ENCODE measurements at places on chromosomes 4 and X.

GRCh38 chrX:33205321-33205720 is 6.0 kb downstream of the DMD start:
- no peak for DNase-seq

- DNase-seq, result no peak
Measured at GRCh38 chrX:12210196-12210815, 72.0 kb downstream of the FRMPD4 start.

GRCh38 chrX:134990801-134991481 is at the start of gene SMIM10:
Gene SMIM10, plus strand, starts transcription at chrX:134990991. Its CDS starts 105 bp downstream, at chrX:134991096.
- no peak for DNase-seq

GRCh38 chr4:181956512-181956911 is 286.7 kb upstream of the TENM3 start:
- DNase-seq, result no peak

- DNase-seq, result no peak
Measured at GRCh38 chrX:13121020-13121555, 76.7 kb upstream of the FAM9C start.

DNA sequence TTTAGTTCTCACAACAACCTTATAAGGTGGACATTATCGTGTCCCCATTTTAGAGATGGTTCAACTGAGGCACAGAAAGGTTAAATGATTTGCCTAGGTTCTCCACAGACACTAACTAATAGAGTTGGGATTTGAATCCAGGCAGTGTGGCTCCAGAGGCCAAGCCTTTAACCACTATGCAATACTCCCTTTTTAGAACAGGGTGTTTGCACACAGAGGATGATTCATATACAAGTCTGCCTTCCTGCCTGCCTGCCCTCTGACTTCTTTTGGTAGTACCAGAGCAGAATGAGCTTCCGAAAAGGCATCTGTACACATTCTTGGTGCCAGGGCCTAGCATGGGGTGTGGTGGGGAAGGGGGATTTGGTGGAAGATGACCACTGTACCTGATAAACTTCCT is 150.8 kb upstream of the ARHGEF9 start:
- DNase-seq, result no peak

DNA sequence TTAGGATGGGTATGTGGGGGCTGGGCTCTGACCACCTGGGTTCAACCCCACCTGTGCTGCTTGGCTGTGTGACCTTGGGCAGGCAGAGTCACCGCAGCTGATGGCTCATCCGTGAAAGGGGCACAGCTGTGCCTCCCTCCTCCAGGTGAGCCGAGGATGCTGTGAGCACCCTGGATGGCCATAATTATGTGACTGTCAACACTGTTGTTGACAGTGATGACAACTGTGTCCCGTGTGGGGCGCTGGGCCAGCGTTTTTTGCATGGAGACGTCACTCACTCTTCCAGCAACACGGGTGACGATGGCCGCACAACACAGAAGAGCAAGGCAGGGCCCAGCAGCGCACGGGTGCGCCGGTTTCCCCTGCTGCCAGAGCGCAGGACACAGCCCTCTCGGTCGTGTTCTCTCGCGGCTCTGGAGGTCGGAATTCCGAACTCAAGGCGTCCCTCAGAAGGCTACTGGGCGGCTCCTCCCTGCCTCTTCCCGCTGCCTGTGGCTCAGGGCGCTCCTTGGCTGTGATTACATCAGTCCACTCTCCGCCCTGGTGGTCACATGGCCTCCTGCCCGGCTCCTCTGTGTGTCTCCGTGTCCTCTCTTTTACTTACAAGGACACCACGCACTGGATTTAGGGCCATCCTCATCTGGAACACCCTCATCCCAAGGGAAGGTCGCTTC is 1.3 kb downstream of the SH3TC1 start:
- no peak for DNase-seq

DNA sequence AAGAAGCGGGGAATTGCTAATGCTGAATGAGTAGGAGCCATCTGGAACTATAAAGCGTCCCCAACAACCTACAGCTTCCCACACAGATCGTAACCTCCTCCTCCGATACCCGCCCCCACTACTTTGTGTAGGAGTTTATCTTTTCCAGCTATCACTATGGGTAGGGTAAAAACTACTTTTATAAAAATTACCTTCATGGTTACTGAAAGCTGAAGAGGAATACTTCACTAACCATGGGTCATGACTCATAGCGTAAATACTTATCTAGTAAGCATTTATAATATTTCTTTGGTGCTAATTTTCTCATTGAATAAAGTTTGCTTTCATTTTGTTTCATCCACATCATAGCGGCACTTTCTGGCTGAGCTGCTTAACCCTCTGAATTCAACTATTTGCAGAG is 79.4 kb upstream of the TNIP3 start:
- no peak for DNase-seq

- no peak for DNase-seq
Measured at GRCh38 chr4:8353912-8354453, 84.4 kb downstream of the HTRA3 start.

- DNase-seq, result peak; percentile 21
Measured at GRCh38 chr4:56410247-56411062, 23.2 kb upstream of the AASDH start.

DNA sequence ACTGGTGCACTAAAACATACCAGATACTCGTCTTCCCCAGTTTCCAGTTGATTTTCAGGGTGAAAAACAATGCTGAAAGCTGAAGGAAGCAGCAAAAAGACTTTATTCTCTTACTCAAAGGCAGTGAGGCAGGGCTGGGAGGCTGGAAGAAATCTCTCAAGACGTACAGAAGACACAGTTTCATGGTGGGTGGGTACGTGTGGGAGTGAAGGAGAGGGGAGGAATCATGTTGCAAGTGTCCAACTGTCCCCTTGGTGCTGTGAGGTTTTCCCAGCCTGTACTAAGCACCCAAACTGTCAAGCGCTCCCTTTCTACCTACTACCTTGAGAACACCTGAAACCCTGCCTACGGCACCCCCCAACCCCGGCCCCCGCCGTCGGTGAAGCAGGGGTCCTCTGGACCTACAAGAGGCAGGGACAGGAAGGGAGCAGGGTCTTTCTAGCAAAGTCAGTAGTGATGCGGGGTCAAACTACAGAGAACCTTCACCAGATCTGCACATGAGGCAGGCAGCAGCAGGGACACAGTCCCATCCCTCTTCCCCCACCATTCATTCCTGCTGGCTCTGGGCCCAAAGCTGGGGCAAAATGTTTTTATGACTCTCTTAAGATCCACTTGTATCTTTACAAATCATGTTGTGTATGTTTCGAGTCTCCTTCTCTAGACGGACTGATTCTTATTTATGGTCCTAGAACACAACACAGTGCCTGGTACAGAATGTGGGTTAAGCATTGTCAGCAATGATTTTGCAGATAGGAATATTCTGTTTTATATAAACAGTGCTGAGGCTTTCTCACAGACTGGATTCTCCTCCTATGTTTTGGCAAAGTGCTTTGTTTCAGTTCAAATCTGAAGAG is 2.4 kb upstream of the SETD7 start:
- DNase-seq, result no peak

GRCh38 chr4:19401301-19402080 is 850.2 kb upstream of the SLIT2 start:
- DNase-seq, result no peak

- DNase-seq, result no peak
Measured at GRCh38 chr4:92182006-92182735, 121.6 kb upstream of the GRID2 start.

- DNase-seq, result no peak
Measured at GRCh38 chrX:44621078-44621477, 78.4 kb upstream of the FUNDC1 start.

DNA sequence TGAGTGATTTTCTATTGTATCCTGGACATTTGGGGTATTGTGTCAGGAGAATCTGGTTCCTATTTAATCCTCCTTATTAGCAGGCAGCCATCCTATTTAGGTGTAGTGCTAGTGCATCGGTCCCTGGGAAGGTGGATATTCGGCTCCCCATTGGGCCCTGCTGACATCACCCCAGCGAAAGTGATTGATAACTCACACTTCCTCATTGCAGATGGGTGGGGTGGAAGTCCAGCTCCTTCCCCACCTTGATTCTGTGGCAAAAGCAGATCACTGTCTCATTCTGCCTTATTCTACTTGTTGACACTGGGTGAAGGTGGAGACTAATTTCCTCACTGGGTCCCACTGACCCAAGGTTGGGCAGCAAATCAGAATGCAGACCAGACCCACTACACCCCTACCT is 23.2 kb upstream of the BRS3 start:
- no peak for DNase-seq

DNA sequence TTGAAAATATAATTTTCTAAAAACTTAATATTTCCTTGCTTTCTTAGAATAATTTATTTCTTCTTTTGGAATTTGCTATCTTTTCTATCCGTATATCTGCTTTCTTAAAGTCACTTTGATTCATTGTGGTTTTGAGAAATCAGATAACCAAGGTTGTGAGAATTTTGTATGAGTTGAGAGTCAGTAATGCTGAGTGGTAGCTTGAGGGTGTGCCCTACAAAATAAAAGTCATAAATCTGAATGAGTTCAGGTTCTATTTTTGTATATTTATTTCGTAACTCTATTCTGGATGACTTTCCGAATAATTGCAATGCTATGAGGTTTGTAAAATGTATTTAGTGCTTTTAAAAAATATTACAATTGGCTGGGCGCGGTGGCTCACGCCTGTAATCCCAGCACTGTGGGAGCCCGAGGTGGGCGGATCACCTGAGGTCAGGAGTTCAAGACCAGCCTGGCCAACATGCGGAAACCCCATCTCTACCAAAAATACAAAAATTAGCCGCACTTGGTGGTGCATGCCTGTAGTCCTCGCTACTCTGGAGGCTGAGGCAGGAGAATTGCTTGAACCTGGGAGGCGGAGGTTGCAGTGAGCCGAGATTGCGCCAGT is 8.9 kb downstream of the COPS4 start:
- DNase-seq, result no peak

DNA sequence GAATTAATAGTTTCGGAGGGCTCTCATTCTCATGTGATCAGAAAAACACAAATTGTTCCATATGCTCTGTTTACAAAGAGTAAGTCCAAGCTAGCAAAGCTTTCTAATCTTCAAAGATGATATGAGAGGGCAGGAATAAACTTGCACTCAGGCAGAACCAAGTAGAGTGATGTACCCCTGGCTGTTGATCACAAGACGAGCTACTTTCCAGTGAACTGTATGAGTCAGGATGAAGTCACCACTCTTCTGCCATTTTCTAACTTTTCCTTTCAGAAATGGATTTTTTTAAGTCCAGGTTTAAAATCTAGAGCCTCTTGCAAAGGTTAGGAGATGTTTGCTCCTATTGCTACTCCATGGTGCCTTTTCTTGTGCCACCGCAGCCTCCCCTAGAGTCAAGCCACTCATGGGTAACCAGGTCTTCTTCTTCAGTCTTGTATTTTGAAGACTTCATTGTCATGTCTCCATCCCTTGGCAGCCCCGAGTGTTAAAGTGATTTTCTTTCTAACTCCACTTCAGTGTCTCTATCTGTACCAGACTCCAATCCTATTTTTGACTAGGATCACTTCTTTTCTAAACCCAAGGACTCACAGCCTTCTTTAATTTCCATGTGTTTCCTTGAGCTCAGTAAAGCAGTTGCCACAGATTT is 171.9 kb upstream of the GALNT7 start:
- DNase-seq, result no peak

- no peak for DNase-seq
Measured at GRCh38 chrX:1511829-1512228, 25.2 kb downstream of the P2RY8 start.

DNA sequence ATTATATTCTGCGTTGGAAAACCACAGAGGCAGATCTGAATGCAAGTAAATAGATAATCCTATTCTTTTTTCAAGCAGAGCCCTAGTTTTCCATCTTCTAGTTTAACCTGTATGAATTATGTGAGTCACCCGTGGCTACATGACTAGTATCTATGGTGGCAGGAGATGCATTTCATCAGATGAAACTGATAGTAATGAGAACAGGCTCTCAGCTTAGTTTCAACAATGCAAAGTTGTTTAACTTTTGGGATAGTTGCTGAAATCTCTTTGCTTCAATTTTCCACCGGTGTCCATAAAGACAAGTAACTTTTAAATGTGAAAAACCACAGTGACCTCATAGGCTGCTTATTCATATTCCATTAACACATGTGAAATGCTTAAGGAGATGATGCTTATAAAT is 1317.4 kb upstream of the TENM3 start:
- no peak for DNase-seq

DNA sequence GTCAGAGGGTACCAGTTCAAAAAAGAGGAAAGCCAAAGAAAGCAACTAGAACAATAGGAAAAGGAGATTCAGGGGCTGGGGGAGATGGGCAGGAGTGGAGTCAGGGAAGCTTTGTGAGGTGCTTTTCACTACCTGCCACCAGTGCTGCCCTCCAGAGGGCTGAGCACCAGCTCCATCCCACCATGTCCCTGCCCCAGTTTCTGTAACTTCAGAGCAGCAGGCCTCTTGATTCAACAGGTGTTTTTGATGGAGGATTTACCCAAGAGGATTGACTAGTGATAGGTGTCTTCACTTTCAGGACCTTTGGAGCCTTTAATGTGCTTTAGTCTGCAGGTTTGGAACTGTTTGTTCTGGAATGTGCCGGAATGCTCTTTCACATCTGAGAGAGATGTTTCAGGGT is 12.1 kb downstream of the KIT start:
- no peak for DNase-seq

GRCh38 chr4:95068818-95069478 is 311.2 kb downstream of the BMPR1B start:
- DNase-seq, result no peak
